IPS-NIHi11 (cell line): ENCODE measurements at places on chromosomes 5 and 9.

GRCh38 chr5:61667525-61668218, 335.6 kb downstream of the ZSWIM6 start:
- DNase-seq: no peak

GRCh38 chr5:18534119-18534518, 899.9 kb downstream of the TAF11L14 start:
- DNase-seq: peak; percentile 15

DNA sequence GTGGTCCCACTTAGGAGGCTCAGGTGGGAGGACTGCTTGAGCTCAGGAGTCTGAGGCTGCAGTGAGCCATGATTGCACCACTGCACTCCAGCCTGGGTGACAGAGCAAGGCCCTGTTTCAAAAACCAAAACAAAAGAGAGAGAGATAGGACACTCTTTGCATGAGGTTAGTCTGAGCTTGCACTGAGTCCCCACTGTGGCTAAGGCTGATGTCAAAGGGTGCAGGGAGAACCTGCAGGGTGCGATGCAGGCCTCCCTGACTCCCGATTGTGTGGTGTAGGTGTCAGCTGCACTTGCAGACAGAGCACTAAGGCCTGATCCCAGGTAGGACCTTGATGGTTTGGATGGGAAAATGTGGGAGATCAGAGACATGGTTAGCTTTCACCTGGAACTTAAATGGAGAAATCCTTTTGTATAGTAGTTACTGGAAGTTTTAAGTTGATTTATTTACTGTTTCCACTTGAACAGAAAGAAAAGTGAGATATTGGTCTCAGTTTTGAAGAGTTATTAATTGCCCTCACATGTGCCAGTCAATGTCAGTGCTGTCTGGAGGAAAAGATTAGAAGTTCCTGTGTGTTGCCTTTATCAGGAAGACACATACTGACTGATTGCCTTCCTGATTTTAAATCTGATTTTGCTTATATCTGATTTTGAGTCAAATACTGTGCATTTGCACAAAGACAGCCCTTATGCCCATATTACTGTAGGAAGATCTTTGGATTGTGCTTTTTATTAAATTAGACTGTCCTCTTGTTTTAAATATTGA, 260.0 kb downstream of the MAST4 start:
- DNase-seq: no peak

DNA sequence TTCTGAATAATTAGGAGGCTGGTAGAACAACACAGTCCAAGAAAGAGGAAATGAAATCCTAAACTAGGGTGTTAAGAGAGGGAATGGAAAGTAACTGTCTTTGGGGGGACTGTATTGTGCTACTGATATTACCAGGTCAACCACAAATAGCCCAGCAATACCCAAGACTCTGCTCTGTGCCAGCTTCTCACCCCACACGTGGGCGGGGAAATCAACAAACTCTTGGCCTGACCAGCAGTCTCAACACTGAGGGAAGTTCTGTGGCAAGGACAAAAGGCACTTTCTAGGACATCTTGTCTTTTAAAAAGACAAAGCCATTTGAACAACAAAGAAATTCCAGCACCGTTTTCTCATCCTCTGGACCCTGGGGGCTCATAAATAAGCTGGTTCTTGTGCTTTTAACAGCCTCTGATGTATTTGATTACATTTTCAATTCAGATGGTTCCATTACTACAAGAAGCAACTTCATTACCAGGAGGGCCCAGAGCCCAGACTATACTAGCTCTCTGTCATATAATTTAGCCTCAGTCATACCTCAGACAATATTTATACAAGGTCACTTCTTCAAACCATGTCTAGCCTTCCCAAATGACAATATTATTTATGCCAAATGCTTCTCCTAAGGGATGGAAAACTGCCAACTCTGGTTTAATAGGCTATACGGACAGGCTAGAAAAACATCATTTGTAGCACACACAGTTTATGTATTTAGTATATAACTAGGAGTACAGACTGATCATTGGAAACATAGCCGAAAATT, 297.8 kb downstream of the CWC27 start:
- no peak for DNase-seq

- peak; percentile 71 for DNase-seq
Observed at GRCh38 chr9:95167998-95168397, 149.5 kb downstream of the FANCC start.

- no peak for DNase-seq
Observed at GRCh38 chr5:1383344-1383743, 38.4 kb upstream of the CLPTM1L start.

- DNase-seq: no peak
Observed at GRCh38 chr9:87494970-87495471, 2.6 kb upstream of the DAPK1 start.

GRCh38 chr9:121071370-121071755, 3.4 kb upstream of the CNTRL start:
- no peak for DNase-seq

GRCh38 chr9:114385397-114386181, 2.2 kb downstream of the AKNA start:
- no peak for DNase-seq

- peak; percentile 39 for DNase-seq
Observed at GRCh38 chr5:103441523-103441922, 121.1 kb downstream of the NUDT12 start.

DNA sequence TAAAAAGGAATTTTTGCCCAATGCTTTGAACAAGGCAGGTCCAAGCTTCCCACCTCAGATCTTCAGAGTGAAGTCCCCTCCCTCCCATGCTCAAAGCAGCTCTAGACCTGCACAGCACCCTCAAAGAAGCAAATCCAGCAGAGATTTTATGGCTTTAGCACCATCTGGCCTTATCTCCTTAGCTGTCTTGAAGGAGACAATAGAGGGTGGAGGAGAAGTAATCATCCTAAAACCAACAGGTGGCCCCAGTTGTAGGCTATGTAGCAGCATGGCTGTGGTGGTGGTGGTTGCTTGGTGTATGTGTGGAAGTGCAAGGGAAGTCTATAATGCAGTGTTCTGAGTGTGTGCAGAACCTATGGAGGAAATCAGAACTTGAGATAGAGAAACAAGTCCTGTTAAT, 140.1 kb downstream of the GRIA1 start:
- DNase-seq: no peak

DNA sequence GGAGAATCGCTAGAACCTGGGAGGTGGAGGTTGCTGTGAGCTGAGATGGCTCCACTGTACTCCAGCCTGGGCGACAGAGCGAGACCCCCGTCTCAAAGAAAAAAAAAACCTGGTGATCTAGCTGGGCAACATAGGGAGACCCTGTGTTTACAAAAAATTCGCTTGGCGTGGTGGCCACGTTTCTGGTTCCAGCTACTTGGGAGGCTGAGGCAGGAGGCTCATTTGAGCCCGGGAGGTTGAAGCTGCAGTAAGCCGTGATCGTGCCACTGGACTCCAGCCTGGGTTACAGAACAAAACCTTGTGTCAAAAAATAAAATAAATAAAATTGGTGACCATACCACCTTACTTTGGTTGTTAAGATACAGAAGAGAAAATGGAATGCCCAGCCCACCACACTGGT, 1.8 kb upstream of the HNRNPAB start:
- DNase-seq: no peak

- no peak for DNase-seq
Observed at GRCh38 chr9:26172301-26172700, 494.1 kb upstream of the TUSC1 start.

DNA sequence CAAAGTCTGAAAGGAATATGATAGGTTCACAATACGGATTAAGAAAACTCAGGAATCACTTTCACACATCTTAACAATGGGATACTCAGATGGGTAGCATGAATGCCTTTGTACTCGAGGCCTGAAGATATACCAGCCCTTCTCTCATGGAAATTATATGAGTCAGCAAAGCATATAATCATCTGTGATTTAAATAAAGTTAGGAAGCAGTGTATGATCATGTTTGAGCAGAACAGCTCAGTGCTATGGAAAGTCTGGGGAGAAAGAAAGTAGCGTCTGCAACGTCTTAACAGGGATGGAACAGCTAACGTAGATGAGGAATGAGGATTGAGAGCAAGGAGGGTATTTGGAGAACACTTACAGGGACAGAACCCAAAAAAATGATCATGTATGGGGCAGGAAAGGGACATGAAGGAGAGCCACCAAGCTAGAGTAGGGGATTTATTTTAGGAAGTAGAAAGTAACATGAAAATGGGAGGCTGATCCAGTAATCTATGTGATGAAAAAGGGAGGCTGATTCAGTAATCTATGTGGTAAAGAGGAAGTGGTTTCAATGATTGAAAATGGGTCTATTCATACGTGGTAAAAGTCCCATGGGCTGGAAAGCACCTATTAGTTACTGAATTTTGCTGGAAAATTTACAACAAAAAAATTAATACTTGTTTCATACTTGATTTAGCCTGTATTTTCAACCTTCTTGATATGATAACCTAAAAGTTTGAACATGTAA, 85.9 kb downstream of the GNA14 start:
- no peak for DNase-seq

GRCh38 chr5:92019376-92019990, 636.4 kb upstream of the ARRDC3 start:
- no peak for DNase-seq

DNA sequence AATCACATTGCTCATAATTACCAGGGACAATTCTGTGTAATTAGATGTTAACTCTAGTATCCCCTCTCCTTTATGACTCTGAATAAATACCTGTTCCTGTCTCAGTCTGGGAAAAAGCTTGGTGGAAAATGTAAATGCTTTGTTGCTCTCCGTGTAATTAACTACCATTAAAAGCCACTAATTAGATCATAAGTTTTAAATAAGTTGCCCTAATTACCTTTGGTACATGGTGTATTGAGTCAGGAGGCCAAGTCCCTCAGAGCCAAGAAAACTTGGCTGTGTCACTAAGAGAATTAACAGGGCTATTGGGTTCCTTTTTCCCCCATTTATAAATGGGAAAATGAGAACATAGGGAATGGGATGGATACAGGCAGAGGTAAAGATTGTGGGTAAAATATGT, 617.6 kb downstream of the TLR4 start:
- DNase-seq: no peak

DNA sequence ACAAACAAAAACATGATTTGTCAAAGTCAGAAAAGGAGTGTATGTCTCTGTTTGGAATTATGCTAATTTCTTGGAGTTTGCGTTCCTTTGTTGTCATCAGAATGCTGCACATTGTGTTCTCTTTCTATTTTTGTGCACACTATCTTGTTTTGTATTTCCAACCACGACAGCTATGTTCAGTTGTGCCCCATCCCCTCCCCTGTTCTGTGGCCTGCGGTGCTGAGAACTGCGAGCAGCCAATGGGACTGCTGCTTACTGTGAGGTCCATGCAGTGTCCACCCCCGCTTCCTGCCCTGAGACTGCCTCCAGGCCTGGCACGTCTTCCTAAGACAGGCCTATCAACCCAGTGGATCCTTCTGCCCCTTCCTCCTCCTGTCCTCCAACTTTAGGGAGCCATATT, 76.8 kb downstream of the PALM2AKAP2 start:
- peak; percentile 41 for DNase-seq

- DNase-seq: no peak
Observed at GRCh38 chr5:143206196-143207053, 197.1 kb downstream of the NR3C1 start.

DNA sequence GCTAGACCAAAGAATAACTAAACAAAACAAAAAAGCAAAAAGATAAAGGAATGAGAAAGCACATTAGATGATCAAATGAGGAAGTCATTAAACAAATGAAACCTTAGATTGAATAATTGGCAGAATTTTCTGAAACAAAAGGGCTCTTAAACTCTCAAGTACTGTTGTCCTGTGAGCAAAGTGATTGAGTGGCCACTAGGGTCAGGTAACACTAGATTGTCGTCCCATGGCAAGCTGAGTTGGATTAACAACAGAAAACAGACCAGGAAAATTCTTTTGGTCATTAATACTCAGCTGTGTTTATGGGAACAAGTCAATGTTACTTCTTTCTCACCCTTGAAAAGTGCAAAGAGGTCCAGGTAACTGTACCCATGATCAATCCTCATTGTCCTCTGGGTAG, 81.6 kb upstream of the MRPS30 start:
- DNase-seq: peak; percentile 13

DNA sequence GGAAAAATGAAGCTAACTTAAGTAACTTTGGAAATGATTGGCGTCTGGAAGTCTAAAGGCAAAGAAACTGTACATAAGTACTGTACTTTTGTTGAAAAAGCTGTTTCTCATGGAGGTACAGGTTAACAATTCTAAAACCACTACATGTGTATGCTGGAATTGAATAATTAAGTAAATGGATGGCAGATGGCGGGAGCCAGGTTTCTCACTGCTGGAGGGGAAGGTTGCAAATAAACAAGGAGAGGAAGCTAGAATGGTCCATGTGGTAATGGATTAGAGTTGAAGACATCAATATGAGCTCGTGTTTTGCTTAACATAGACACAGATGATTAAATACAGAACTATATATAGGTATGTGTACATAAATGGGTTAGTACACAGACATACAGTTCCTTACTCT, 43.2 kb upstream of the ASTN2 start:
- DNase-seq: no peak

DNA sequence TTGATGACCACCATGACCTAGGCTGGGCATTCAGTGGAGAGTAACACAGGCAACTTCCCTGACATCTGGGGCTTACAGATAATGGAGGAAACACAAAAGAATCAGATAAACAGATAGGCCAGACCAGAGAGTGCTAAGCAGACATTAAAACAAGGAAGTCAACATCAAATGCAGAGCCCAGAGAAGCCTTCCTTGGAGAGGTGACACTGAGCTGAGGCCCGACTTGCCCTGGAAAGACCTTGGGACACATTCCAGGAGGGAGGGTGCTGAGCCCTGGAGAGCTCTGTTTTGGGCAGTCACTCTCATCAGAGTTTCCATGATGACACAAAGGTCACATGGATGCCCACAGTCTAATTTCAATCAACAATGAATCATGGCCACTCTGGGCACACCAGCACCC, 31.9 kb upstream of the C5orf58 start:
- DNase-seq: no peak

- DNase-seq: no peak
Observed at GRCh38 chr5:119071561-119071995, 691 bp downstream of the DMXL1 start.

- DNase-seq: no peak
Observed at GRCh38 chr9:92293075-92293354, 482 bp downstream of the IARS1 start.

- DNase-seq: no peak
Observed at GRCh38 chr9:134735441-134736175, 94.0 kb downstream of the COL5A1 start.

DNA sequence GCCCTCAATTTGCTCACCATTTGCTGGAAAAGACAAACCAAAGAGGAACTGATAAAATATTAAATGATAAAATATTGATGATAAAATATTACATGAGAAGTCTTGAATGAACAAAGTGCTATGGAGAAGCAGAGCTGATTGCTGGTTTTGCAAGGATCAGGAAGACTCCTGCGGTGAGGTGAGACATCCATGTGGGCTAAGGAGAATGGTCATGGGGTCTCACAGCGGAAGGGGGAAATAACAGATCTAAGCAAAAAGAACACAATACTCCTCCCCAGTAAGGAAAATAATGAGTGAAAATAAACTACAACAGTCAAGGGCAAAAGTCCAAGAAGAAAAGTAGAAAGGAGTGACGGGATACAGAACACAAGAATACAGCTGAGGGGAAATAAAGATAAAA, 146.8 kb downstream of the LURAP1L start:
- no peak for DNase-seq

GRCh38 chr9:116992865-116993264, 305.8 kb downstream of the TRIM32 start:
- no peak for DNase-seq
